Stimulated activated CD4-positive, alpha-beta T cell treated with anti-CD3 and anti-CD28 coated beads, Interleukin-4, amount 100 ng/mL, for 1 hour (primary cell): ENCODE measurements at places on chromosomes 6 and 20.

GRCh38 chr6:169274781-169275180 is 21.1 kb upstream of the THBS2 start:
- DNase-seq: no peak

DNA sequence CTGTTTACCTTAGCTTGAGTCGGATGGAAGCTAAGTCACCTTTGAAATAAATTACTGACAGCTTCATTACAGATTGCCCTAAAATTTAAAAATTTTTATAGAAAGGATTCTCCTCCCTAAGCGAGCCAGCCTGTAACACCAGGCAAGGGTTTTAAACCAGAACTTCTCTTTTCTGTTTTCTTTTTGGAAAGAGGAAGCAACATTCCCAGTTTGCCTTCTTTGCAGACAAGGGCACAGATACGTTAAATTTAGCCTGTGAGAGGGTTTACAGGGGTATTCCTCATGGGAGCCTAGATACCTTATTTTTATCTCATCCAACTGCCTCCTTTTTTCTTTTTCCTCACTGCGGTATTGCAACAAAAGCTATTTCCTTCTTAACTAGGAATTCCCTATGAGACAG is 45.0 kb downstream of the GNAS start:
- DNase-seq: no peak

- DNase-seq: no peak
These were observed 124.8 kb downstream of the MAP3K7 start for GRCh38 chr6:90462102-90462501.

GRCh38 chr20:60177080-60177479 is 218.9 kb downstream of the CDH26 start:
- DNase-seq: no peak

DNA sequence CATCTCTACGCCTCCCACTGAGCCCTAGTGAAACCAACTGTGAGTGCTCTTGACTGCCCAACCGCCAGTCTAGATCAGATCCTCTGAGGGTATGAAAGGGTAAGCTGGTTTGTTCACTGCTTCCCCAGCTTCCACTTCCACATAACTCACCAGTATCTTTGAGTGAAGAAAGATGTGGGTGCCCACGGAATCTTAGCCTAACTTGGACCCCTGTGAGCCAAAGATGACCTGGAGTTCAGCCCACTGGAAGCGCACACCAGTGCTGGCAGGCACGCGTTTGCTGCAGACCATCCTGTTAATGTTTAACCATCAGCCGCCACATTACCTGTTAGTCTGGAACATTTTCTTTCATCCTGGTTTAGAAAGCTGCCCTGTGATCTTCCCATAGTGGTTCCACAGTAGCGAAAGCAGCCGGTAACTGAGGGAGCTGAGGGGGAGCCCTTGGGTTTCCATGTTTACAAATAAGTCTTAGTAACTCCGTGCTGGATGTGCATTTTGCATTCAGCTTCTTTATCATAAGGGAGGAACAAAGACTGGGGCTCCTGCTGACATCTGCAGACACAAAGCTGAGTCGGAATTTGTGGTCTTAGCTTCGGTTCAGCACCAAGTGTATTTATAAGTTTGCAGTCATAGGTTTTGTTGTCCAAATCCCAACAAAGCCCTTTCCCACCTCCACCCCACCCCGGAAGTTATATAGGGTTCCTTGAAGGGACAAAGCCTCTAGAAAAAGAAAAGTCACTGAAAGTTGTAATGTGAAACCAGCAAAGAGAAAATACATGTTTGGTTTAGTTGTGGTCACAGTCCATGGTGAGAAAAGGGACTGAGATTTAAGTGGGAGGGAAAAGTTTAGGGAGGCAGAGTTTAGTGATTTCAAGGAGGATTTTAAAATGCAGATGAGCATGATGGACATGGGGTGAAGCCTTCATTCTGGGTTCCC is 71.0 kb downstream of the SSR1 start:
- DNase-seq: no peak

DNA sequence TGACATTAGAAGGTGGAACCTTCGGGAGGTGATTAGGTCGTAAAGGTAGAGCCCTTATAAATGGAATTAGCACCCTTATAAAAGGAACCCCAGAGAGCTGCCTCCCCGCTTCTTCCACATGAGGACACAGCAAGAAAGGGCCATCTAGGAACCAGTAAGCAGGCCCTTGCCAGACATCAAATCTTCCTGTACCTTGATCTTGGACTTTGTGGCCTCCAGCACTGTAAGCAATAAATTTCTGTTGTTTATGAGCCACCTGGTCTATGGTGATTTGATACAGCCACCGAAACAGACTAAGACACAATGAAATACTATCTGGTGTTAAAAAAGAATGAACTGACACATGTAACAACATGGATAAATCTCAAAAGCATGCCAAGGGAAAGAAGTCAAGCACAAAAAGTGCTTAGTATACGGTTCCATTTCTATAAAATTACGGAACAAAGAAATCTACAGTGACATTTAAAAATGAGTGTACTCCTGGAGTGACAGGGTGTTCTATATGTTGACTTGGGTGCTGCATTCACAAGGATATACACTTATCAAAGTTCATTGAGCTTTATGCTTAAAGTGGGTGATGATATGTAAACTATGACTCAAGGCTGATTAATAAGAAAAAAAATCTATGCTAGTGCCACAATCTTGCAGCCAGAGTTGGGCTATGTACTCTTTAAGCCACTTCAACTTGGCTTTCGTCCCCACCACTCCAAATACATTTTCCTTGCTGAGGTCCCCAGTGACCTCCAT is 18.4 kb downstream of the SERPINB1 start:
- no peak for DNase-seq

- no peak for DNase-seq
These were observed 47.9 kb upstream of the SLC22A16 start for GRCh38 chr6:110524305-110524704.

DNA sequence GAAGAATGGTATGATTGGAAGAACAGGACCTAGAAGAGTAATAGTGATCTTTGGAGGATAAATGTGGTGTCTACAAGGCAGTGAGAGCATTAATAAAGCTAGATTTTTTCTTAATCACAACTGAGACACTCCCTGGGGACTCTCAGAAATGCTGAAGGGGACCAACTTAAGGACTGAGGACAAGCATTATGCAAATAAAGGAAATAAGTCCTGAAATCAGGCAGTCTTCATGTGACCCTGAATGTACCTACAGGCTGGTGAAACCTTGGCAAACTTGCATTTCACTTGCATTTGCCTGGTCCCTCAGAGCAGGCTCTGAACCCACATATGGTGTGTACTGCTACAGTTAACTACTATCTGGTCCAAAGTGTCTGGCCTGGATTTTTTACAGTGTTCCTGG is 19.3 kb upstream of the TTK start:
- no peak for DNase-seq

- peak; percentile 9 for DNase-seq
These were observed 6.8 kb downstream of the GUCA1A start for GRCh38 chr6:42179945-42180313.

DNA sequence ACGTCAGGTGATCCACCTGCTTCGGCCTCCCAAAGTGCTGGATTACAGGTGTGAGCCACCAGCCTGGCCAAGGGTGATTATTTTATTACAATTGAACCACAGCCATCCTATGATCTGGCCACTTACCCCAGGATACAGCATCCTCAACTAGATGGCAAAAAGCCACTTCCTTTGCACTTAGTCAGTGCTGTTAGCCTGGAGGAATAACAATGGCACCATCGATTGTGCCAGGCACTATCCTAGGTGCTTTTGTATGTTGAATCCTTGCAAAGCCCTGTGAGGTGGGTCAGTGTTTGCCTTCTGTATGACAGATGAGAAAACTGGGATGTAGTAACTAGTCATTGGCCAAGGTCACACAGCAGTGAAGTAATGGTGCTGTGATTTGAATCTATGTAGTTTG is 11.2 kb upstream of the TTPAL start:
- no peak for DNase-seq

DNA sequence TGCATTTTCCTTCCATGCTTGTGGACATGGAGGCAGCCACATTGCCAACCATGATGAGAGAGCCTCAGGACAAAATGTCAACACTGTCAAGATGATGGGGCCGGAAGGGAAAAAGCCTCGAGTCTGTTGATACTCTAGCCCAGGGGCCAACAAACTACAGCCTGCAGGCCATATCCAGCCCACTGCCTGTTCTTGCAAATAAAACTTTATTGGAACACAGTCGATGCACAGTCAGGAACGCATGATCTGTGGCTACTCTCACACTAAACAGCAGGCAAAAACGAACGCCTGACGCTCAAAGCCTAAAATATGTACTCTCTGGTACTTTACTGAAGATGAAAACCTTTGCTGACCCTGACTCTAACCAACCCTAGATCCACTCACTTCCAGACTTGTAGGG is 72.3 kb downstream of the BMP7 start:
- DNase-seq: no peak

- no peak for DNase-seq
These were observed 1712.2 kb downstream of the GRIK2 start for GRCh38 chr6:103105686-103106085.

DNA sequence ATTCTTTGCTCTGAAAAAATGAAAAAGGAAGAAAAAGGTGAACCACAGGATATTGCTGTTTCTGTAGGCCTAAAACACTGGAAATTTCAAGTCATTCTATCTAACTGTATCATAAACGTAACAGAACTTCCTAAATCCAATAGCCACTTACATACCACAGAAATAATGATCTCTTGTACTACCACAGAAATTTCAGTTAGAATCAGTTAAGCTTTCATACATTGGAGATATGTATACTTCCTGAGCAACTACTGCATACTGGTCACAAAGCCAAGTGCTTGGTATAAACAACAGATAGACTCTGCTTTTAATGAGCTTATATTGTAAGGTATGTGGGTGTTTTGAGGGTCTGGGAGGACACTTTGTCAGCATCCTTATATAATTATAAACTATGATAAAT is 38.6 kb downstream of the VTA1 start:
- DNase-seq: no peak

DNA sequence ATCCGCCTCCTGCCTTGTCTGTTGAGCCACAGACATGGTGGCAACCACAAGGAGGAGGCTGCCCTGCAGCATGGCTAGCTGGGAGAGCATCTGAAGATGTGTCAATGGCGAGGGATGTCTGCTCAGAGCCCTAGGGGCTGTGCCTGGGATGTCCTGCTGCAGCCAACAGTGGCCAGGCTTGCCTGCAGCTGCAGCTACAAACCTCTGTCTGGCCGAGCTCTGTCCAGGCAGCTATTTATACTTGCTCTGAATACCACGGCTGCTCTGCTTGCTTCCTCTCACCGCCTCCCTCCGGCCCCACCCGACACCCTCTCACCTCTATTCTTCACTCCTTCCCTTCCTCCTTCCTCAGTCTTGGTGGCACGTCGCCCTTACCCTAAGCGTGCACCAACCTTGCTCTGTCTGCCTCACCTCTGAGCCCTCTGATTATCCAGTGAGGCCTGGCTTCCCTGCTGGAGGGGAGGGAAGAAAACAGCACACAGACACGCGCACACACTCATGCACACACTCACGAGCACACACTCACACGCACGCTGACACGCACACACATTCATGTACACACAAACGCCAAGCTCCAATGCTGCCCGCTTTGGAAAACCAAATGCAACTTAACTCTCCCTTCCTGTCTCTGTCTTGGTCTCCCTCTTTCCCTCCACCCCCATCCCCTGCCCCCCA is at the start of gene ANGPT4:
Gene ANGPT4 (minus strand): TSS at position 210 of the 675 bp plus-strand sequence. CDS start 120 bp downstream, at position 90.
- DNase-seq: no peak

GRCh38 chr6:160421854-160422253 is 73.7 kb downstream of the SLC22A3 start:
- no peak for DNase-seq

- no peak for DNase-seq
These were observed 71.5 kb downstream of the FILIP1 start for GRCh38 chr6:75422024-75422639.

DNA sequence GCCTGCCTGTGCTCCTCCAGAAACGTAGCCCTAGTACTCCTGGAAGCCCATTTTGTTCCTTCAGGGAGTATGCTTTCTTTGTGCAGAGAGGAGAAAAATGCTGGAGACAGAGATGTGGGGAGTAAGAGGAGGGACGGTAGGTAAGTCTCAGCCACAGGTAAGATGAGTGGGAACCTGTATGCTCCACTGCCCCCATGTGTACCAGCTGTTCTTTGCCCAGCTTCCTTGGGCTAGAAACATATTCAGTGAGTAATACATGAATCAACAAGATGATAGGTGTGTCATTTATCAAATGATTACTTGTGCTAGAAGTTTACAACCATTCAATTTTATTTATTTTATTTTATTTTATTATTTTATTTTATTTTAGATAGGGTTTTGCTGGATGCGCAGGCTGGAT is 13.6 kb upstream of the CEP85L start:
- no peak for DNase-seq

DNA sequence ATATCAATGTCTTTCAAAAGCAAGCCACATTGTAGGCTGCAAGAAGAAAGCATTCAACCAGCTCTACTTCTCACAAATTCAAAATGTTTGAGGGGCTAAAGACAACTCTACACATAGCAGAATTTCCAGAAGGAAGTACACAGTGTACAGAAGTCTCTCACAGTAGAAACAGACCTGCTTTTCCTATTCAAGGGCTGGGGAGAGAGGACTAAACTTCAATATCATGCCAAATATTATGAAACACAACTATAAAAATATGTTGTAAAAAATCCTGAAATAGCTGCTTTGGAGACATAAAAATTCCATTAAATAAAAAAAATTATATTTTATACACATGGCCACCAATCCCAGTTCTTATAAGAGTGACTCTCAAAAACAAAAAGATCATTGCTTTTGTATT is 70.8 kb upstream of the IPCEF1 start:
- DNase-seq: no peak

DNA sequence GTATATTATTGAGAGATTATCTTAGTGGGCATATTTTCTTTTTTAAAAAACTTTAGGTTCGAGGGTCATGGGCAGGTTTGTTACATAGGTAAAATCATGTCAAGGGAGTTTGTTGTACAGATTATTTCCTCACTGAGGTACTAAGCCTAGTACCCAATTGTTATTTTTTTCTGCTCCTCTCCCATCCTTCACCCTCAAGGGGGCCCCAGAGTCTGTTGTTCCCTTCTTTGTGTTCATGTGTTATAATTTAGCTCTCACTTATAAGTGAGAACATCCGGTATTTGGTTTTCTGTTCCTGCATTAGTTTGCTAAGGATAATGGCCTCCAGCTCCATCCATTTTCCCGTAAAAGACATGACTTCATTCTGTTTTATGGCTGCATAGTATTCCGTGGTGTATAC is 247.9 kb upstream of the RAB32 start:
- no peak for DNase-seq

DNA sequence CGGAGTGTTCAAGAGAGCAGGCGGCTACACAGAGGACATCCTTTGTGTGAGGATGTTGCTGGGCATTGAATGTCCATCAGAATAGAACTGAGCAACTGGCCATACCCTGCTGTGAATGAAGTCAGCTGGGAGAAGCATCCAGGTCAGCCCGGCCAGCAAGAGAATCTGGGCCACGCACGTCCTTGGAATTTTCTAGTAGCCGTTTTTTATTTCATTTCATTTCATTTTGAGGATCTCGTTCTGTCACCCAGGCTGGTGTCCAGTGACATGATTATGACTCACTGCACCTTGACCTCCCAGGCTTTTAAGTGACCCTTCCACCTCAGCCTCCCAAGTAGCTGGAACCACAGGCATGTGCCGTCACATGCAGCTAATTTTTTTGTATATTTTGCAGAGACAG is 97.9 kb downstream of the SSR1 start:
- DNase-seq: no peak

- no peak for DNase-seq
These were observed 12.8 kb downstream of the PTPRK start for GRCh38 chr6:128507337-128508310.
